ENCODE measurements at places on chromosomes 12 and 14. TPM values are rescaled to one million over a fixed set of nuclear protein-coding genes. Genes with fewer than 3 reads are reported as not detected.

Gene TMX1
- polyA plus RNA-seq: 26.6 TPM

Gene TDRD9
- polyA plus RNA-seq: 0.08 TPM

Gene SLCO1B3
- polyA plus RNA-seq: not detected

Gene KRT80
- 5.6 TPM for polyA plus RNA-seq

Gene NOC4L
- 16.2 TPM for polyA plus RNA-seq

Gene GAPDH
- polyA plus RNA-seq: 5,261 TPM

Gene KERA
- polyA plus RNA-seq: 16.7 TPM

Gene RFLNA
- polyA plus RNA-seq: 6.9 TPM

Gene EPS8
- polyA plus RNA-seq: 34.5 TPM

- DNase-seq: no peak
Observed at GRCh38 chr12:54007538-54008259, 1.1 kb upstream of the HOXC8 start.

- no peak for DNase-seq
Observed at GRCh38 chr14:24481622-24482324, 26.3 kb downstream of the CMA1 start.

GRCh38 chr12:26195250-26195640 is at the start of gene SSPN:
SSPN (plus strand) TSS chr12:26195573; CDS start chr12:26195673, 100 bp downstream.
- DNase-seq: peak; percentile 87

DNA sequence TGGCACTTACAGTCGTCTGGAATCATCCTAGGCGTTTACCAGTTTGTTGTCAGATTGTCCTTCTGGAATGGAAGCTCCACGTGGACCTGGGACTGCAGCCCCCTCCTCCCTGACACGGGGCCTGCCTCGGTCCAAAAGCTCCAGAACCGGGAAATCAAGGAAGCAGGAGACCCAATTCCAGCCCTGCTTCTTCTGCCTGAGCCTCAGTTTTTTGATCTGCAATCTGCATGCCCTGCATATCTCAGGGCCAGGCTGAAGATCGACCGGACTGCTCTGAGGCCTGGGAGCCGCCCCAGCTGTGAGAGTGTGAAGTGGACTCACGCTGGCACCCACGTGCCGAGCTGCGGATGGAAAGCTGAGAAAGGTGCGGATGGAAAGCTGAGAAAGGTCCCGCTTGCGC is 98.6 kb downstream of the SETD3 start:
- no peak for DNase-seq

- DNase-seq: no peak
Observed at GRCh38 chr12:71214511-71215285, 56.9 kb upstream of the TSPAN8 start.

DNA sequence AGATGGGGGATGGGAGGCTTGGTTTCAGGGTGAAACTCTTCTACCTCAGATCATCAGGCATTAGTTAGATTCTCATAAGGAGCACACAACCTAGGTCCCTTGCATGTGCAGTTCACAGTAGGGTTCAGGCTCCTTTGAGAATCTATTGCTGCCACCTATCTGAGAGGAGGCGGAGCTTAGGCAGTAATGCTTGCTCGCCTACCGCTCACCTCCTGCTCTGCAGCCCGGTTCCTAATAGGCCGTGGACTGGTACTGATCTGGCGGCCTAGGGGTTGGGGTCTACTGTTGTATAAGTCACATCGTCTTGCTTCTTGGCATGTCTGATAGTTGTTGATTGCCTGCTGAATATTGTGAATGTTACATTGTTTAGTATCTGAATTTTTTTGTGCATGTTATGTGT is 12.2 kb downstream of the SCYL2 start:
- DNase-seq: no peak

DNA sequence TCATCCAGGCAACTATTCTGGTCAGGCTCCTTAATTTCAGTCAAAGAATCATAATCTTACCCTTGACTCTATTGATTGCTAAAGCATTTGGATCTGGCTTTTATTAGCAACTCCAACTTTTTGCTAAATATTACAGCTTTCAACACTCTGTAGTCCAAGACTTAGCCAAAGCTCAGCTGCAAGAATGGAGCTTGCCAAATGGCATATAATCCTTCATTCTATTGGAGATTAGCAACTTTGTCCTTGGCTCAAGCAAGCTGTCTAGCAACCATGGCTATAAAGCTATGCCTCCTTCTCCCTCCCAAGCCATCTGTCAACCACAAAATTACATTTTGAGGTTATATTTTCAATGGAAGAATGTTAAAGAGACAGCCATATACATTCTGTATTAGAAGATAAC is 23.1 kb upstream of the NID2 start:
- DNase-seq: no peak

DNA sequence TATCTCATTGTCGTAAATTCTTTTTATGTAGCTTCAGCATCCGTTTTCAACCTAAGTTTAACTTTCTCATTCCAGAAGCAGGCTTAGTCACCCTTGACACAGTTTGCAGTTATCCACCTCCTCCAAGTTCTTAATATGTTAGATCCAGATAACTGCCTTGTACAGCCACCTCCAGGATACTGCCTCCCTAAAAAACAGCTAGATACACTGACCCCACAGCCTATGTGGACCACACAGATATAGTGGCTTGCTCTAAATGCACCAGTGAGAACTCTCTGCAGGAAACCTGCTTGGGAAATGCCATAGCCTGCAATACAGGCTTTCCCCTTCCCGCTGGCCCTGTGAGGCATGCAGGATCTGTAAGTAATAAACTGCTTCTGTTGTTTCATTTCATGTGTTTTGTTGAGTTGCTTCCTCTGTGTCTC is 11.1 kb upstream of the RTL1 start:
- no peak for DNase-seq

DNA sequence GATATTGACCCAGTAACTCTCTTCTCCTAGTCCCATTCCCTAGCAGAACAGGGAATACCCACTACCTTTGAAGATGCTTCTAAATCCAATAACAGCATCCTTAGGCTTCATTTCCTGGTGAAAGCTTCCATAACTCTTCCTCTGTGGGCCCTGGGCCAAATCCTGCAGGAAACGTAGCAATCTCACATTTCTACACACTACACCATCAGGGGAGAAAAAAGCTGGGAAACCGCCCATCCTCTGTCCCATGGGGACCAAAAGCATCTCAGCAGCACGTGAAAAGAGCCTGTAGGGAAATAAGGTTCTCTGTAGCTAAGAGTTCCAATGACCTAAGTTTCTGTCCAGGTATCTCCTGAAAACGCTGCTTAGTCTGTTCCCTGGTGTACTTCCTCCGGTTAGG is 340.2 kb downstream of the DPF3 start:
- DNase-seq: no peak

GRCh38 chr12:42557586-42558172 is 31.9 kb downstream of the PRICKLE1 start:
- no peak for DNase-seq

- DNase-seq: no peak
Observed at GRCh38 chr12:49019443-49020324, 1.1 kb upstream of the PRKAG1 start.

DNA sequence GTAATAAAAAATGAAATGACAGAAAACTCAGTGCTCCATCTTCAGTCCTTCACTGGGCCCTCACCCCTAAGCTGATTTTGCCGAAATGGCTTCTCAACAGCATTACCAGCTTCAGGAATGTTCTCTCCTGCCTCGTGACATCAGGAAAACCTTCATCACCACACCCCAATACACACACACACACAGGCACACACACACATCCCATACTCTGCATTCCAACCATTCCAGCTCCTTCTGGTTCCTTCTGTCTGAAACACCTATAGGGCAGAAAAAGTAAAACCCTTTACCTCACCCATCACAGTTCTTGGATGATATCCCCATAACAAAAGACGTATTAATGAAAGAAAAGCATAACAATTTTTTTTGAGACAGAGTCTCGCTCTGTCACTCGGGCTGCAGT is 75.9 kb downstream of the CCDC60 start:
- DNase-seq: no peak

GRCh38 chr14:91158091-91158790 is 44.4 kb downstream of the DGLUCY start:
- no peak for DNase-seq

DNA sequence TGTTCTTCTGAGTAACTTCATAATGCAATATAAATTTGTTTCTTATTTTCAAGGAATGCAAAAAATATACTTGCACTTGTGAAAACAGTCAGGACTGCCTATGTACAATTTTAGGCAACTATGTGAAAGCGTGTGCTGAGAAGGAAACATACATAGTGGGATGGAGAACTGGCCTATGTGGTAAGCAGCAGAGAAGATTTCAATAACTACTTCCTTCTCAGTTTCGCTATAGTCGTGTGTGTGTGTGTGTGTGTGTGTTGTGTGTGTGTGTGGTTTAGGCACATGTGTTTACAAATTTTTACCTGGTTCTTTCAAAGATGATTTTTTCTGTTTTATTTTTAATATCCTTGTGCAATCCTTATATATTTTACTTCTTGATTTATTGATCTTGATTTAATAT is 211.8 kb downstream of the LRRK2 start:
- DNase-seq: no peak

DNA sequence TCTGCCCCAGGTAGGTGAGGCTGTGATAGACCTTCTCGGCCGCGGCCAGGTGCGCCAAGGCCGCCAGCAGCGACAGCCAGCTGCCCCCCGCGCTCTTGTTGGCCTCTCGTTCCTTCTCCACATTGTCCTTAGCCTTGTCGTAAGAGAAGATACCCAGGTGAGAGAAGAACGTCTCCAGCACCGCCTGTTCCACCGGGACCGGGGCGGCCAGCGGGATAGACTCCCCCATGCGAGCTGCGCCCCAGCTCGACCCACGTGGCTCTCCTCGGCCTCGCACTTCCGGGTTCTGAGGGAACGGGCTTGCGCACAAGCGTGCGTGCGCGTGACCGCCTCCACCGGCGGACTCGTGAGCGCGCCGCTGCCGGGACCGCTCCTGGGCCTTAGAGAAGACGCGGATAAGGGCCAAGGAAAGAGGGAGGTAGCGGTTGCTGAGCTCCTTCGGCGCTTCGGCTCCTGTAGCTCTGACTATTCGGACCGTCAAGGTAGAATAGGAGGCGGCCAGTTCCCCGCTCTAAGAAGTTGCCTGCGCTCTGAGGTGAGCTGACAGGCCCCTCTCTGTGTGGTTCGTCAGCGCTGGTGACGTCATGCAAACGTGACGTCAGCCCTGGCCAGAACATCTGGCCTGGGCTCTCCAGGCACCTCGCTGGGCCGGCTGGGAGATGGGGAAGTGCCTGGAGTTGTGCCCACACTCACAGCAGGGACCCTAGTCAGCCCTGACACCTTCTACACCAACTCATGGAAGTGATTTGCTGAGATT is at the start of gene KICS2:
Gene KICS2, minus strand, starts transcription at position 288 of the 757 bp plus-strand sequence. Its CDS starts 59 bp downstream, at position 229.
- DNase-seq: peak; percentile 95

- DNase-seq: peak; percentile 10
Observed at GRCh38 chr12:46342562-46343033, 30.0 kb downstream of the SLC38A2 start.

GRCh38 chr12:2352203-2352602 is 299.4 kb downstream of the CACNA1C start:
- no peak for DNase-seq

- DNase-seq: no peak
Observed at GRCh38 chr14:51028851-51029754, 65.8 kb downstream of the TRIM9 start.

DNA sequence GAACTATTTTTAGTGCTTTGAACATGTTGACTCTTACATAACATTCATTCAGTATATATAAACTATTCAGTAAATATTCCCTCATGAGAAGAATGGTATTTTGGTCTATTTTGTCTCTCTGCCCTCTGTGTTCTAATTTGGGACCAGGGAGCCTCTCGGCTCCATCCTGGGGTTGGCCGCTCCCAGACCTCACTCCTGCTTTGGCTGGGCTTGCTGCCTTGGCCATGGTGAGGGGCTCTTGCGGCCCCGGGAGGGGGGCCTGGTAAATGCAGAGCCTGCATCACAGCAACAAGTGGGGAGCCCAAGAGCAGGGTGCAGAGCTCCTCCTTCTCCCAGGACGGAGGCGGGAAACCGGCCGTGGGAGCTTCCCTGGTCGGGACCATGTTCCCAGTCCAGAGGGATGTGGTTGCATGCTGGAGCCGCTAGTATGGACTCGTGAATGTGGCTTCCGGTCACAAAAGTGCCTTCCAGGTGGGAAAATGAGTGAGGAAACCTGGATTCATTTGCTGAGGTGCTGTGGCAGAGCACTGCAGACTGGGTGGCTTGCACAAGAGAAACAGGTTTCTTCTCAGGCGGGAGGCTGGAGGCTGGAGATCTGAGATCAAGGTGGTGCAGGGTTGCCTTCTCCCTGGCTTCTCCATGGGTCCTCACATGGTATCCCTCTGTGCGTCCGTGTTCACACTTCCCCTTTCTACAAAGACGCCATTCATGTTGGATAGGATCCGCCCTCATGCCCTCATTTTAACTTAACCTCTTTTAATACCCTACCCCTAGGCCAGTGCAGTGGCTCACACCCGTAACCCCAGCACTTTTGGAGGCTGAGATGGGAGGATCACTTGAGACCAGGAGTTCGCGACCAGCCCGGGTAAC is 250.2 kb downstream of the CACNA1C start:
- no peak for DNase-seq

- no peak for DNase-seq
Observed at GRCh38 chr14:104732355-104732804, 8.4 kb downstream of the ADSS1 start.

DNA sequence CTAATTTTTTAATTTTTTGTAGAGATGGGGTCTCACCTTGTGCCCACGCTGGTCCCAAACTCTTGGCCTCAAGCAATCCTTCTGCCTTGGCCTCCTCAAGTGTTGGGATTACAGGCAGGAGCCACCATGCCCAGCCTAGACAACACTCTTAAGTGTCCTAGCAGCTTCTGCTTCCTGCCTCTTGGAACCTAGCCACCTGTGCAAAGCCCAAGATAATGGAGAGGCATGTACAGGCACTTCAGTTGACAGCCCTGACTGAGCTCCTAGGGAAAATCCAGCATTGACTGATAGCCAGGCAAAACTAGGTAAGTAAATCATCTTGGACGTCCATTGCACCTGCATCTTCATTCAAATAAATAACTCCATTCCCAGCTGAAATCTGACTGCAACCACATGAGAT is 15.5 kb downstream of the COX14 start:
- no peak for DNase-seq

DNA sequence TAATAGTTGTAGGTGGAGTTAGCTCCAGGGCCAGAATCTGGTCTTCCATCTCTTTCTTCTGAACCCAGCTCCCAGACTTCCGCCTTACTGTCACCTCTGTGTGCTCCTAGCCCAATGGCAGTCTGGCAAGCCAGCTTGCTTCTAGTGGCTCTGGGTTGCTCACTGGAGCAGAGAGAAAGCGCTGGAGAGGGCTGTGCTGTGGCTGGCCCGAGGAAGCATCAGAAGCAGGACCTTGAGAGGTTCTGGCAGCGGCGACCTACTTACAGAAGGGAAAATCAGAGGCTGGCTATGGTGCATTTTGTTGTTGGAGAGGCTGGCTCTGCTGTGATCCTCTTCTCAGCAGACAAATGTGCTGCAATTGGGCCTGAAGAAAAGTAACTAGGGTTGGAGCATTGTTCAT is 28.6 kb downstream of the KCNA5 start:
- no peak for DNase-seq

DNA sequence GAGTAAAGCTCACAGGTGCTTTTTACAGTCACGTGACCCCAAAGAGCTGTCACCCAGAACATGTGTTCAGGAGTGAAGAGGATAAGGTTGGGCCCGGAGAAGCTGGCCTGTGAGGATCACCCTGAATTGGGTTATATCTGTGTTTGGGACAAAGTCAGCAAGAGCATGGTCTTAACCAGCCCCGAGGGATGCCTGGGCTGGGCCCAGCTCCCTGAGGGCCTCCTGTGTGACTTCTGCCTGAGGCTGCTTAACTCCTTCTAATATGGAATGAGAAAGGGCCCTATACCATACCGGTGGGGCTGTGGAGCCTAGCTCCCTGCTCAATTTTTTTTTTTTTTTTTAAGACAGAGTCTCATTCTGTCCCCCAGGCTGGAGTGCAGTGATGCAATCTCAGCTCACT is 2.5 kb downstream of the CDCA4 start:
- no peak for DNase-seq
